ENCODE measurements at places on chromosomes 7 and 10. TPM values are rescaled to one million over a fixed set of nuclear protein-coding genes. Genes with fewer than 3 reads are reported as not detected.

Gene GLRX3
- 46.5 TPM for total RNA-seq

Gene CALD1
- 152 TPM for total RNA-seq

Gene CCL24
- total RNA-seq, result not detected

Gene BCCIP
- 26.8 TPM for total RNA-seq

Gene EPHB6
- total RNA-seq, result 3.3 TPM

Gene FAM131B
- 1.2 TPM for total RNA-seq

Gene YAE1
- total RNA-seq, result 20.0 TPM

Gene KCNMA1
- total RNA-seq, result 37.7 TPM

Gene BBIP1
- 51.7 TPM for total RNA-seq

Gene TLX1
- not detected for total RNA-seq

Gene POLL
- 16.1 TPM for total RNA-seq

DNA sequence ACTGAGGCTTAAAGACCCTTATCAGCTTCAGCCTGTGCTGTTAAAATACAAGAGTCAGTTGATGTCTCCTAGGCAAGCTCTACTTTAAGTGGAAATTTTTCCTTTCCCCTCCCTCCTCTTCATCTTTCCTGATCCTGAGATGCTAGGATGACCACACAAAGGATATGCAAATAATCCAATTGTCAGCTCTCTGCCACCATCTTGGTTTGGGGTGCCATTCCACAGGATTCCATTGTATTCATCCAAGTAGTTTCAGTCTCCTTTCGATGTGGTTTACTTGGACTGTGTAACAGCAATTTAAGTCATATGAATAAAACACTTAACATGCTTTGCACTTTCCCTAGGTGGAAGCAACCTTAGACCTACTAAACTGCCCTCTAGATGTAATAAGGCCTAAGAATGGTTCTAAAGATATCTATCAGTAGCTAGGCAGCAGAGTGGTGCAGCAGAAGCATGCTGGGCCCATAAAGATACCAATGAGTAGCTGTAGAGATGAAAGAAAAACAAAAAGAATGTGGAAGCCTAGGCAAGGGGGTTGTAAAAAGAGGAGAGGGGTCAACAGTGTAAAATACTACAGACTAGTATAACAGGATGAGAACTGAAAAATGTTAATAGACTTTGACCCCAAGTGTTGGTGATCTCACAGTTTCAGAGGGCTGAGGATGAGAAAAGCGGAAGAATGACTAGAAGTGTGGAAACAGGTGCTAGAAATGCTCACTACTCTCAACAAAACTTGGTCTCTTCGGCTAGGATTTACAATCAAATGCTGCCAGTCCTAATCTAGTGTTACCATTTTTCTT lies 2.4 kb upstream of the CFAP69 start:
- H3K27me3 ChIP-seq, result no peaks in the 10 kb centered on the region
- no peak overlapping the region for H3K27ac ChIP-seq
- DNase-seq, result no peak
- H3K4me1 ChIP-seq, result no peaks in the 10 kb centered on the region
- H3K4me3 ChIP-seq, result no peak overlapping the region
- H3K36me3 ChIP-seq, result no peaks in the 10 kb centered on the region

DNA sequence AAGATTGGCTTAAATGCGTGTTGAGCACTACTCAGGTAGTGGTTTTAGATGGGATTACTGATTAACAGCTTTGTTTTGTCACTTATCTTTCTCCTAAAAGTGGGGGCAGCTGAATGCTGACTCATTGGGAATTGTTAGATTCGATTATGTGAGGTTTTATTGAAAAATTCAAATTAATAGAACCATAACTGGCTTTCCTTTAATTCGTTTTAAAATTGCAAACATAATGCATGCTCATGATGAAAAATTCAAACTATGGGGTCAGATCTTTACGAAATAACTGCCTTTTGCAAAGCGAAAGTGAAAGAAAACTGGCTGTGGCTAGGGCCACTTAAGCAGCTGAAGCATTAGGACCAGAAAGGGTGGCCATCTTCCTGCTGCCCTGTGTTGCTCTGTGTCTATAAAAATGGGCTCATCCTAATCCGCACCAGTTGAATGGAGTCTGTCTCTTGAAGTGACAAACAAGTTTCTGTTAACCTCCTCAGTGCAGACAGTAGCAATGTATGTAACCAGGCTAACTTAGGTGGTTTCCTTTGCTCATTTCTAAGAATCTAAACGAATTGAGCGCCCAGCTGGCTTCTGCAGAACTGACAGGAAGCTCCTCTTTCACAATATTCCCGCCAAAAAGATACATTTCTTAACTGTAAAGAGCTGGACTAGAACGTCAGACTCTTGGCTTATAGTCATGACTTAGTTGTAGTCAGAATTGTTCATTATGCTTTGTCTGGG lies 27.8 kb downstream of the DENND10 start:
- no peaks in the 10 kb centered on the region for H3K36me3 ChIP-seq
- H3K4me1 ChIP-seq, result peaks cover 7% of the 10 kb centered on the region
- no peak for DNase-seq
- no peak overlapping the region for H3K27ac ChIP-seq
- H3K4me3 ChIP-seq, result no peak overlapping the region

- H3K4me1 ChIP-seq, result peaks cover 30% of the 10 kb centered on the region
- H3K27me3 ChIP-seq, result no peaks in the 10 kb centered on the region
- no peak overlapping the region for H3K4me3 ChIP-seq
- no peaks in the 10 kb centered on the region for H3K36me3 ChIP-seq
These were observed 32.8 kb downstream of the JCAD start for GRCh38 chr10:30026578-30026977.

DNA sequence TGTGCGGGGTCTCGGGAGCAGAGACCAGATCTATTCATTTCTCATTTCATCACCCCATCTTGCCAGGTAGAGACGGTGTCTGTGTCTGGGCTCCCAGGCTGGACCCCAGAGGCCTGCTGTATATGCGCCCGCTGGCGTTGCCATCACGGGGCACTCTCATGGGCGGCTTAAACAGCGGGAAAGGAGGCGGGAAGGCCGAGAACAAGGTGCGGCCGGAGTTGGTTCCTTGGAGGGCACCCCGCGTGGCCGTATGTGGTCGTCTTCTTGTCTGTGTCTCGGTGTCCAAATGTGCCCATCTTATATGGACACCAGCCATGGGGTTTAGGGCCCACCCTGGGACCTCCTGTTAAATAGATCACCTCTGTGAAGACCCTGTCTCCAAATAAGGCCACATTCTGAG lies 2.1 kb upstream of the CFAP46 start:
- H3K27ac ChIP-seq, result no peak overlapping the region
- H3K36me3 ChIP-seq, result no peaks in the 10 kb centered on the region
- H3K27me3 ChIP-seq, result peaks cover 36% of the 10 kb centered on the region
- H3K4me3 ChIP-seq, result no peak overlapping the region
- H3K4me1 ChIP-seq, result no peaks in the 10 kb centered on the region
- no peak for DNase-seq

- H3K36me3 ChIP-seq, result no peaks in the 10 kb centered on the region
- no peak overlapping the region for H3K27ac ChIP-seq
- H3K27me3 ChIP-seq, result peaks cover 50% of the 10 kb centered on the region
- no peak overlapping the region for H3K4me3 ChIP-seq
- peak; percentile 69 for DNase-seq
These were observed 3.1 kb upstream of the SLC18A3 start for GRCh38 chr10:49606981-49607535.

DNA sequence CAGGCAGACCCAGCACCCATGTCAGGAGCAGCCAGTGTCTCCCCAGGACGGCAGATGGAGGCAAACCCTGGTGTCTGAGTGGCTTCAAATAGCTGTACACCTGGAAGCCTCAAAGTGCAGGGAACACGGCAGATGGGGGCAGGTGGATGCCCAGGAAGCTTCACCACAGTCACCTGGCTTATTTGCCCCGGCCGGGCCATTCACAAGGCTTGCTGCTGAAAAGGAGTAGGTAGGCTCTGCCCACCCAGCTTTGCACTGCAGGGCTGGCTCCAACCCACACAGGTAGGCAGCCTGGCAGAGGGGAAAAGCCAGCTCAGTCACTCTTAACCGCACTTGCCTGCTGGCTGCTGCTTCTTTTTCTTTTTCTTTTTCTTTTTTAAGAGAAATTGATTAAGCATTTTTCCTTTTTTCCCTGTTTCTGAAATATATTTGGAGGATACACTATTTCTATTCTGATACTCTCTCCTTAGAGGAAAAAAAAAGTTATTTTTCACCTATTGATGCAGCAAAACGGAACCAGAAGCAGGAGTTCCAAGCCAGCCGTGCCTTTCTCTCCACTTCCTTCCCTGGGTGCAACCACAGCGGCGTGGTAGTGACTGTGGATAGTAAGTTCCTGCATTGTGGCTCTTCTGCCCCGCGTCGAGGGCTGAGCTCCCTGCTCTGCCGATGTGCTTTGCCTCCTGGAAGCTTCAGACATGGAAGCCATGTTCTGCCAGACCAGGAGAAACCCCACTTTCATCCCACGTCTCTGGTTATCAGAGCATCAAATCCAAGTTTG lies 118.3 kb downstream of the KLF6 start:
- H3K4me3 ChIP-seq, result no peak overlapping the region
- no peak overlapping the region for H3K27ac ChIP-seq
- DNase-seq, result no peak
- no peaks in the 10 kb centered on the region for H3K4me1 ChIP-seq

- DNase-seq, result no peak
- no peak overlapping the region for H3K4me3 ChIP-seq
- H3K36me3 ChIP-seq, result no peaks in the 10 kb centered on the region
- H3K4me1 ChIP-seq, result no peaks in the 10 kb centered on the region
- no peaks in the 10 kb centered on the region for H3K27me3 ChIP-seq
These were observed 1247.8 kb upstream of the SORCS1 start for GRCh38 chr10:108412323-108412722.

GRCh38 chr10:30857803-30858202 lies 173.9 kb downstream of the ZNF438 start:
- H3K27me3 ChIP-seq, result no peaks in the 10 kb centered on the region
- no peak overlapping the region for H3K27ac ChIP-seq
- H3K36me3 ChIP-seq, result no peaks in the 10 kb centered on the region
- no peak overlapping the region for H3K4me3 ChIP-seq
- peak; percentile 19 for DNase-seq
- peaks cover 29% of the 10 kb centered on the region for H3K4me1 ChIP-seq

GRCh38 chr7:68785036-68785435 lies 813.2 kb upstream of the AUTS2 start:
- no peaks in the 10 kb centered on the region for H3K27me3 ChIP-seq
- no peaks in the 10 kb centered on the region for H3K4me1 ChIP-seq
- no peaks in the 10 kb centered on the region for H3K36me3 ChIP-seq
- no peak overlapping the region for H3K4me3 ChIP-seq
- no peak for DNase-seq

DNA sequence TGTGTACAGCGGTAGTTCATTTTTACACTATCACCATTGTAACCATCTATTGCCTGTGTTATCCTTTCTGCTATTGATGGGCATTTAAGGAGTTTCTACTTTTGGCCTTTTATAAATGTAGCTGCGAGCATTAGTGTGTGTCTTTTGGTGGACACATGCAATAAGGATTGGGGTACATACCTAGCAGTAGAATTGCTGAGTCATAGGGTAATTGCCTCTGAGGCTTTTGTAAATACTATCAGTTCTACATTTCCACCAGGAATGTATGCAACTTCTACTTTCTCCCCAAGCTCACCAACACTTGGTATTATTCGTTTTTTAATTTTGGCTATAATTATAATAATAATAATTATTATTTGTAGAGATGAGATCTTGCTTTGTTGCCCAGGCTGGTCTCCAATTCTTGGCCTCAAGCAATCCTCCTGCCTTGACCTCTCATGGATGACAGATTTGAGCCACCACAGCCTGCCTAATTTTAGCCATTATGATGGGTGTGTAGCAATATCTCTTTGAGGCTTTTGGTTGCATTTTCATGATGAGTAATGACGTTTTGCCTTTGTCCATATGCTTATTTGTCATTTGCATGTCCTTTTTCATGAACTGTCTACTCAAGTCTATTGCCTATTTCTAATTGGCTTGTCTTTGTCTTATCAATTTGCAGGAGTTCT lies 277.0 kb downstream of the ACTR3B start:
- no peak overlapping the region for H3K27ac ChIP-seq
- H3K4me3 ChIP-seq, result no peak overlapping the region
- H3K27me3 ChIP-seq, result no peaks in the 10 kb centered on the region
- H3K4me1 ChIP-seq, result no peaks in the 10 kb centered on the region

GRCh38 chr10:123772645-123773508 lies 106.7 kb downstream of the GPR26 start:
- no peak overlapping the region for H3K27ac ChIP-seq
- no peaks in the 10 kb centered on the region for H3K27me3 ChIP-seq
- DNase-seq, result no peak
- H3K4me1 ChIP-seq, result no peaks in the 10 kb centered on the region
- H3K4me3 ChIP-seq, result no peak overlapping the region

GRCh38 chr10:72525277-72525676 lies 100.6 kb downstream of the MICU1 start:
- DNase-seq, result no peak
- no peaks in the 10 kb centered on the region for H3K4me1 ChIP-seq

- H3K36me3 ChIP-seq, result no peaks in the 10 kb centered on the region
- H3K27ac ChIP-seq, result peak overlapping the region; percentile 57
- DNase-seq, result no peak
- no peak overlapping the region for H3K4me3 ChIP-seq
- peaks cover 10% of the 10 kb centered on the region for H3K4me1 ChIP-seq
- H3K27me3 ChIP-seq, result no peaks in the 10 kb centered on the region
These were observed 53.1 kb downstream of the PRKAG2 start for GRCh38 chr7:151823566-151824372.

GRCh38 chr7:79009647-79010046 lies 443.8 kb downstream of the MAGI2 start:
- no peak overlapping the region for H3K27ac ChIP-seq
- no peaks in the 10 kb centered on the region for H3K4me1 ChIP-seq
- DNase-seq, result no peak
- no peaks in the 10 kb centered on the region for H3K27me3 ChIP-seq
- H3K4me3 ChIP-seq, result no peak overlapping the region

DNA sequence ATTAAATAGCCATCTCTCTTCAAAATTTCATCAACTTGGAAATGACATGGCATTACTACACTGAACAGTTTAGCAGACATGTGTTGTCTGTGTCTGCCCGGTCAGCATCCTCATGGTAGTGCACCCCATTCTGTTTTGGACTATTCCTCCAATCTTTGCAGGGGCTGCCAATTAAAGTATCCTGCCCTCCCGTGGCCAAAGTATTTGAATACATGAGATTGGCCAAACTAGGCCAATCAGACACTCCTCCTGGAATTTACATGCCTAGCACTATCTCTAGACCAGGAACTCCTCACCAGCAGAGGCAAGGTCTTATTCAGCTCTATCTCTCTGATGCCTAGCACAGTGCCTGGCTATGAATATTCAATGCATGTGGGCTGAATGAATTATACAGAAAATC lies 4.4 kb downstream of the SHTN1 start:
- no peak overlapping the region for H3K4me3 ChIP-seq
- DNase-seq, result no peak
- H3K4me1 ChIP-seq, result peaks cover 3% of the 10 kb centered on the region

- H3K36me3 ChIP-seq, result no peaks in the 10 kb centered on the region
- no peaks in the 10 kb centered on the region for H3K27me3 ChIP-seq
- no peak for DNase-seq
- peaks cover 3% of the 10 kb centered on the region for H3K4me1 ChIP-seq
These were observed 2.5 kb upstream of the PARD3 start for GRCh38 chr10:34817586-34817985.

GRCh38 chr10:103745341-103746247 lies 109.8 kb downstream of the SH3PXD2A start:
- no peak for DNase-seq
- no peak overlapping the region for H3K4me3 ChIP-seq
- H3K27ac ChIP-seq, result no peak overlapping the region
- no peaks in the 10 kb centered on the region for H3K27me3 ChIP-seq
- no peaks in the 10 kb centered on the region for H3K36me3 ChIP-seq

GRCh38 chr10:93916257-93917063 lies 22.7 kb downstream of the SLC35G1 start:
- H3K27me3 ChIP-seq, result no peaks in the 10 kb centered on the region
- no peak for DNase-seq
- no peaks in the 10 kb centered on the region for H3K36me3 ChIP-seq
- H3K27ac ChIP-seq, result no peak overlapping the region
- no peak overlapping the region for H3K4me3 ChIP-seq

Data from adrenal gland (tissue), 19 donors.